ENCODE measurements at places on chromosomes 6 and 20.

DNA sequence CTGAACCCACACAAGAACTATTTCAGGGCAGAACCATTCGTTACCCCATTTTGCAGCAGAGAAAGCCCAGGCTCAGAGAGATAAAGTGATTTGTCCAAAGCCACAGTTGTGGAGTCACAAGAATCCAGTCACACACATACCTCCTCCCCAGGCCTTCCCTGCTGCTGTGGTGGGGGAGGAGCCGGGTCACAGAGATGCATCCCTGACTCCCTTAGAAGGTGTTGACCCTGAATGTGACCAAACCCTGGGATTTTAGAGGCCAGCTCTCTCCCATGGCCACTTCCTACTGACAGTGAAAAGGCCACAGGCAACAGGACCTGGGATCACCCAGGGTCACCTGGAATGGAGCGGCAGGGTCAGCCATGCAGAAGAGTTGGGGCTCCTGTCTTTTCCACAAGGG, 48.6 kb downstream of the CHMP4B start:
- no peak for DNase-seq

- DNase-seq: no peak
Measured at GRCh38 chr20:59829054-59829785, 104.2 kb downstream of the SYCP2 start.

GRCh38 chr6:109222848-109223247, 127.5 kb downstream of the CEP57L1 start:
- DNase-seq: no peak

- DNase-seq: no peak
Measured at GRCh38 chr6:96015518-96016333, at the start of gene FUT9. TSS of gene FUT9 (plus strand) at chr6:96015974. CDS start at chr6:96203156, 187,182 bp downstream.

GRCh38 chr6:77143659-77144447, 319.4 kb downstream of the HTR1B start:
- DNase-seq: no peak

- no peak for DNase-seq
Measured at GRCh38 chr6:114187563-114187962, 155.3 kb downstream of the HS3ST5 start.

DNA sequence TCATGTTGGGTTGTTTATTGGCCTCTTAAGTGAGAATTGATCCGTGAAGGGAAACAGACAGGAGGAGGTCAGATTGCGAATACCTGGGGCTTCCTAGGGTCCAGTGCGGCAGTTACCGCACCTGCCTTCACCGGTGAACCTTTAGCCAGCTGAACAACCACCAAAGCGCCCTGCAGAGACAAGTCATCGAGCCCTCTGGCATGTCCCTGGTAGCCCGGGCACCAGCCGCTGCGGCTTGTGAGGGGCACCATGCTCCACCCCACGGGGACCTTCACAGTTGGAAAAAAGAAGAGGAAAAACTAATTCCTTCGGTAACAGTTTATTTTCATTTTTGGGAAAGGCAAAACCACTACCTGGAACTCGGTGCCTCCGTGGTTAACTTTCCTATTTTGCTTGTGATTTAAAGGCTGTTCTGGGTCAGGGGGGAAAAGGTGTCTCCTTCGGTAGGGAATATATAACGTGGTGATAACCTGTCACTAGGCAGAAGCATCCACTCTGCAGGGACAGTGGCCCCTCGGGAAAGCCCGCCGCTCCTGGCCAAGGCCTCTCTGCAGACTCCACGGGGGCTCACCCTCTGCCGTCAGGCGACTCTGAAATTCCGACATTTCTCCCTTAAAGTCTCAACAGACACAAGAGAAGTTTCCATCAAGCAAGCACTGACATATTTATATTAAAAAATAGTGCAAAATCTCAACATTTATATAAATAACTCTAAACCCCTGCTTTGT, 30.7 kb upstream of the ZBP1 start:
- DNase-seq: peak; percentile 10

DNA sequence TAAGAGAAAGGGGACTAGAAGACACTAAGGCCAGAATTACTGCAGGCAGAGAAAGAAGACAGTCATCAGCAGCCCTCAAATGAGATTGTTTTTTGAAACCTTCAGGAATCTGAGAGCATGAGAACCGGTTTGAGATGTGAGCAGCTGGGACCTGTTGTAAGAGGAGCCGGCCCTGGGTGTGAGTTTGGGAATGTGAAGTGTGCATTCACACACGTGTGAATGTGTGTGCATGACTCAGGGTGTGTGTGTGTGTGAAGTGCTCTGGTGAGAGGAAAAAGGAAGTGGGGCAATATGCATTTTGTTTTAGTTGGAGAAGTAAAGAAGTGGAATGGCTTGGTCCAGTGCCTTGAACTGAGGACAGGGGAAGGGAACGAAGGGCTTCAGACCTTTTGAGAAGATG, 4.3 kb downstream of the SCUBE3 start:
- no peak for DNase-seq

GRCh38 chr6:313087-313486, 20.8 kb downstream of the DUSP22 start:
- DNase-seq: no peak

DNA sequence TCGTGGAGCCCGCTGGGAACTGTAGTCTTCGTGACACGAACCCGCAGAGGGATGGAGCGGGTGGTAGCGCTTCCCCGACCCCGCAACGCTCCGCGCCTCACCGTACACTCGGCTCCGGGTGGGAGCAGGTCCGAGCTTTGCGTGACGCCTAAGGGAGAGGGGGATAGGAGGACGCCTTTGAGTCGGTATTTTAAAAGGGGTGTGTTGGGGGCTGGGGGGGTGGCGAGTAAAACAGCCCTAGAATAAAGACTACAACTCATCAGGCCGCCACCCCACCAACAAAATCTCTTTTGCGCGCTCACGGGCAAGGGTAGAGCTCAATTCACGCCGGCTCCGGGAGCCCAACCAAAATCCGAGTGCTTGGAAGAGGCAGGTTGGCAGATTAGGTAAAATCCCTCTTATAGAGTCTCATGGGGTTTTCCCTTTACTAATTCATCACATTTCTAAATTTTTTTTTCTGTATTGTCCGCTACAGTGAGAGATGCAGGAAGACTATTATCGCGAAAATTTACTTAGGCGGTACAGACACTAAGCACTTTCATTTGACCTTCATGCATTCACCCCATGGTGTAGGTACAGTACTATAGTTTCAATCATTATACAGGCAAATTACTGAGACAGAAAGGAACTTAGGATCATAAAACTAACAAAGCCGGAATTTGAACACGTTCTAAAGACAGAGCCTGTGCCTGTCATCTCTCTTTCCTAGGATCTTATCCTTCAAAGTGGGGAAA, 706 bp upstream of the SNX14 start:
- DNase-seq: no peak

GRCh38 chr20:61299618-61300017, 47.6 kb downstream of the CDH4 start:
- DNase-seq: peak; percentile 47

GRCh38 chr6:71238351-71238750, 50.3 kb upstream of the OGFRL1 start:
- DNase-seq: no peak
